NCI-H1105 (cell line): ENCODE measurements at places on chromosomes 7 and 10.
A peak's percentile ranks its signal among the peaks of the same experiment; 100 is the strongest.

GRCh38 chr10:132860532-132860931, 74.6 kb upstream of the NKX6-2 start:
- DNase-seq: no peak

- no peak for DNase-seq
Measured at GRCh38 chr7:25234336-25234735, 6.0 kb upstream of the NPVF start.

- DNase-seq: no peak
Measured at GRCh38 chr10:124560377-124561105, 98.9 kb downstream of the LHPP start.

- DNase-seq: no peak
Measured at GRCh38 chr10:31615129-31615528, 296.1 kb downstream of the ZEB1 start.

- DNase-seq: no peak
Measured at GRCh38 chr7:113408999-113409398, 290.6 kb upstream of the SMIM30 start.

- DNase-seq: no peak
Measured at GRCh38 chr10:110042891-110043290, 35.1 kb downstream of the ADD3 start.

DNA sequence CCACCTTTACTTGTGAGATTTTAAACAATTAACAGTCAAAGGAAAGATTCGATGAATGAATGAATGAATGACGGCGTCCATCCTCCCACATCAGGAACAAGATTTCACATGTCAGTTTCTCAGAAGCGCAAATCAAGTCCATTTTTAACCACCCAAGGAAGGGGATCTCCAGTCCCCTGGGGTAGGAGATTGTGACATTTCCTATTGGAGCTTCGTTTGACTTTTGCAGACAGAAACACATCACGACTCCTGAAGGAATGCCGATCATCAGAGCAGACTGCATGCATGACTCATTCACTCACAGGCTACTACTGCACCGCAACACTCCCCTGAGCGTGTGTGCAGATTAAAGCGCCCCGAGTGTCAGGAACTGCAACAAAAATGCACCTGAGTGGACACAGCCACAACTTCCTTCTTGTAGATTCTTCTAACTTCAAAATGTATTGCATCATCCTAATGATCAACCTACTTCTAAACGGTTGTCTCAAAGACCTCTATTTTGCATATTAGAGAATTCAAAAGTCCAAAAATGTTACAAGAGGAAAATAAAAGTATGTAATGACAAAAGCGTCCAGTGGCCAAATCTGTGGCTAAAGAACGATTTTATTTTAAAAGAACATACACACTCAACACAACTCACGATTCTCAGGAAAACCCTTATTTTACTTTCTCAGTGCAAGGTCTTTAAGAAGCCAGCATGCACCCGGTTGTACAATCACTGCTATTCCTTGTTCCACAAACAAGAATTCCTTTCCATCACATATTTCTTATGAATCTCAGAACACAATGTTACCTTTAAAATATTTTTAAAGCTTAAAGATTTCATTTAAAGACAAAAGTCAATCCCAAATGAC, 172.6 kb downstream of the FAM107B start:
- DNase-seq: no peak

DNA sequence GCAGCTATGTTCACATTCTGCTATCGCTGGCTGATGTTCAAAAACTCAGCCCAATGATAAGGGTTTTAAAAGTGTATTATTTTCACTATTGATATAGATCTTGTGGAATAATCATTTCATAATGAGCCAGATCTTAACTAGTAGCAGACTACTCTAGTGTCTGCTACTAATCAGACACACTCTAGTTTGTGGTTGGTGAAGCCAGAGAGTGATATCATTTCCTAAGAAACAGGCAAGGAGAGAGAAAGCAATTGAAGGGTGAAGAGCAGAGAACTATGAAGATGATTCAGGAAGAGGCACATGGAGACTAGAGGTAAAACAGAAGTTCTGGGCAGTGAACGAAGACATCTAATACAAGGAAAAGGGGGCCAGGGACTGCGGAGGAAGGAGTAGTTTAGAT, 58.2 kb upstream of the BET1 start:
- no peak for DNase-seq

GRCh38 chr7:92177362-92177761, 1.6 kb downstream of the LRRD1 start:
- DNase-seq: no peak

DNA sequence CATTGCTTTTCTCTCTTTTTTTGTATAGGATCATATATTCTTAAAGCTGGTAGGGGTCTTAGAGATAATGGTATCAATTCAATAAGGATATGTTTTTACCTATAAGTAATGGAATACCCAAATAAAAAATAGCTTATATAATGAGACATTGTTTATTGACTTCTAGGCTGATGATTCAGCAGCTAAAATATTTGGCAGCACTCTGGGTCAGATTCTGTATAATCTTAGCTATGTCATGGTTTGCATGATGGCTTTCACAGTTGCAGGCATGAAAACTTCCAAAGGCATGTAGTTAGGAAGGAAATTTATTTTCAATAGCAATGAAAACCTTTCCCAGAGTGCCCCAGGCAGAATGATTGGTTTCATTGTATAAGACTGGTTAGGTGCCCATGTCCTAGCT, 32.1 kb upstream of the A1CF start:
- no peak for DNase-seq

DNA sequence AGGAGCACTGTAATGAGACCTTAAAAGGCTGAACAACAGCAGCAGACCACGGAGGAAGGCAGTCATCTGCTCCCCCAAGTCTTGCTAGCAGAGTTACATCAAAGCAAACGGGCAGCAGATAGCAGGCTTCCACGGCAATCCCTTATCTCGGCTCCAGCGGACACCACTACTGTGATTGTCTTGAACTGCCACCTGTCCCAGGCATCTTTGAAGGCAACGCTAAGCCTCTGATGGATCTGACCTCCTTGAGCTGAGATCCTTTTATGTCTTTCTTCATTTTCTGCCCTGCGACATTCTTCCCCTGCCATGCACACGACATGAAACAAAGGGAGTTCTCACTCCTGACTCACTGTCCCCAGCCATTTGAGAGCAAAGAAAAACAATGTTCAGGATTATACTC, 111.7 kb downstream of the GLI3 start:
- no peak for DNase-seq

- no peak for DNase-seq
Measured at GRCh38 chr10:117968354-117969182, 78.2 kb downstream of the RAB11FIP2 start.

DNA sequence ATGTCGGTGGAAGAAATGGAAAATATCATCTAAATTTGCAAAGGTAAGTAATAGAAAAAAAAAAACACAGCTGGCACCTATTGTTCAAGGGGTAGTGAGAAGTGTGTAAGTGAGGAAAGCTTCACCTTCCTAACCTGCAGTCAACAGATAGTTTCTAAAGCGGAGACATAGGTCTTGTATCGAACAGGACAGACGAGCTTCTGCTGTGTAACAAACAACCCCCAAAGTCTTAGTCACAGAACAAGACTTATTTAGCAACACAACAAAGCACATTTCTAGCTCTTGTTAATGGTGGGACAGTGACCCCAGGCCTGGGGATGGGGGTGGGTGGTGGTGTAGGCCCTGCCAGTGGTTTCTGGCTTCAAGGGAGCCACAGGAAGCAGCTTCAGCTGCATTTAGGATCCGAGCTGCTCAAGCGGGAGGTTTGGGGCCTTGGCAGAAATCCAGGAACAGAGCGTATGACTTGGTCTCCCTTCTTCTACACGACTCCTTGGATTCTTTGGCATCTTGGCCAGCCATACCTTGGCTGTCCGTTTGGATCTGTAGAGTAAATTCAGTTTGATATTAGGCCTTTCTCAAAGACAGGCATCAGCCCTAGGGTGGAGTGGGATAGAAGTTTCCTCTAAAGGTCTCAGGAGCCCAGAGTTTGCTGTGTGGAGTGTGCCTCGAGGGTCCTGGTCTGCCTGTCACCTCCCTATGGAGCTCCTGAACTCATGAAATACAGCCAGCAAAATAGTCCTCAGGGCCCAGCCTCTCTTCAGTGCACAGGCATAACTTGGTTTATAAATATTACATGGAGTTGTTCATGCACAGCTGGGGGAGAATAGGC, 56.9 kb upstream of the SHH start:
- DNase-seq: no peak

GRCh38 chr10:92849234-92849525, 860 bp downstream of the EXOC6 start:
- DNase-seq: no peak

DNA sequence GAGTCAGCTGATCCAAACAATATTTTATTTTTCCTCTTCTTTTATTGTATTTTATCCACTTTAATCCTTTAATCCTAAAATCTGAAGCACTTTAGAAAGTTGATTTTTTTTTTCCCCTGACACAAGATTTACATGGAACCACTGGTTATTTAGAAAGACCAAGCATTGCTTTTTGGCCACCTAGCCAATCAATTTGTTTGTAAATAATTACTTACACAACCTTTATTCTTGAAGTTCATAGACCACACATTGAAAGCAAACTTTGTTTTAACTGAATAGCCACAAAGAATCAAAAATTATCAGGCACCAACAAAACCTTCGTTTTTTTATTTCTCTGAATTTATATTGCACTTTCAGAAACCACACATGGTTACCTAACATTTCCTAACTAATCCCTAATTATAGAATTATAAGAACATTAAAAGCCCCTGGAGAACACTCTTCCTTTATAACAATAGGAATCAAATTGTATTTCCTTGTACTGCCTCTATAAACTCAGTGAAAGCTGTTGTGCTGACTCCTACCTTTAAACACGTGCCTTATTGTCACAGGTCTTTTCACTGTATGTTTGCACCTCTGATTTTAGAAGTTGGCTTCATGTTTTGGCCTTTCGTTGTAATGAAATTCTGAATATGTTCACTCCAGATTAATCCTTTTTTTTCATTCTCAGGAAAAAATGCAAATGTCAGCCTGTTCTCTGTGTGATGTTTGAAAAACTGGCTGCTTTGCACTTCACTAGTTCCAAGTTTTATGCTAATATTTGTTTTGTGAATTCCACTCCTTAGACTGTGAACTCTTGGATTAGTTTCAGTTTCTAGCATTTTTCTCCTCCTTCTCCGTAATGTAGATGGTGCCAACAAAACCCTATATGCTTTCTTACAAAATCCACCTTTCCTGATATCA, 1511.9 kb downstream of the REEP3 start:
- DNase-seq: no peak

DNA sequence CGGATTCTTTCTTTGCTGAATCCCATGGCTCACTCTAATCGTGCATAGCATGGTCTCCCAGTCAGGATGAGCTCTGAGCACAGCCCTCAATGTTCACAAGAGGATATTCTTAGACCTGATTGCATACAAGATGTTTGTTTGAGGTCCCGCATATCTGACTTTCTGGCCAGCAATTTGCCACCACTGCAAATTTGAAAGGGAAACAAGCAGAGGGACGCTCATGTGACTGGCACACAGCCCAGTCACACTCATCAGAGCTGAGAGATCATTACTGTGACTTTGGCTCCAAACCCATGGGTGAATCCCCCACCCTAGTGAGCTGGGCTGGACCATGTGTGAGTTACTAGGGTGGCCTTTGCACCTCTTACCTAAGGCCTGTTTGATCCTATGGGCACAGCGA, 9.9 kb downstream of the TAS2R41 start:
- DNase-seq: peak; percentile 56

DNA sequence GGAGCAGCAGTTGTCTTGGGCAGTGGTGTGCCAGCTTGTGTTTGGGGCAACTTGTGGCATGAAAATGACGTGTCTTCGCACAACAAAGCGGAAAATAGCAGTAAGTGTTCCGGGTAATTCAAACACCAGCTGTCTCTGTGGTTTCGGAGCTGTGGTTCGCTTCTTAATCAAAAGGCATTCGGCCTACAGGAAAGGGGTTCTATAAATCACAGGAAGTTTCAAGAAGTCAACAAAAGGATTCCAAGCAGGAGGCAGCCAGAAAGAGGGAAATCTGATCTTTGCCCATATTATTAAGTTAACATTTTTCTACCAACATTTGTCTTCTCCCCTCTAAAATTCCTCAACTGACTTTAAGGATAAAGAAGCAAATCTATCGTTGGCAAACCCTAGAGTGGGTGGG, 353.4 kb downstream of the FGFR2 start:
- no peak for DNase-seq

DNA sequence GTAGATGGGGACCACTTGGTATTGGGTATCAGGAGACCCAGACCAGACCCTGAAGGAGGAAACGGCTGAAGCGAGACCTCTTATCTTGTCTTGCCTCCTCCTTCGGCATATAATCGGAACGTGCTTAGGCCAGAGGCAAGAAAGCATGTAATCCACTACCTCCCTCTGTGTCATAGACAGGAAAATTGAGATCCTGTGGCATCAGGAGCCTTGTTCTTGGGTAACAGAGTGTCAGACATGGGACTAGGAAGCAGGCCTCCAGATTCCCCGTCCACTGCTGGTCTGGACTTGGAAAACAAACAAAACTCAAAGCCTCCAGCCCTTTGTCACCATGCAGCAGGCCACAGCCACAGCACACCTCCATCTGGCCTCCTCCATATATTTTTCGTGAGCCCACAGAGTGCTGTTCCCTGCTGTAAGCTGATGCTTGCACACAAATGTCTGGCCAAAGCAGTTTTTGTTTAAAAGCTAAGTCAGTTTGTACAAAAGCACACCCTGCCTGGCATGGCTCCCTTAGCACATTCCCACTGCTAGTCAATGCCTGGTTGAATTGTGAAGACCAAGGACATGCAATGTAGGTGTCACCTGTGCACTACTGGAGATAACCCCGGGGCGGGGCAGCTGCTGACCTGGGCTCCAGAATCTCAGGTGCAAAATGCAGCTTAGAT, 510.9 kb downstream of the RPS24 start:
- no peak for DNase-seq

DNA sequence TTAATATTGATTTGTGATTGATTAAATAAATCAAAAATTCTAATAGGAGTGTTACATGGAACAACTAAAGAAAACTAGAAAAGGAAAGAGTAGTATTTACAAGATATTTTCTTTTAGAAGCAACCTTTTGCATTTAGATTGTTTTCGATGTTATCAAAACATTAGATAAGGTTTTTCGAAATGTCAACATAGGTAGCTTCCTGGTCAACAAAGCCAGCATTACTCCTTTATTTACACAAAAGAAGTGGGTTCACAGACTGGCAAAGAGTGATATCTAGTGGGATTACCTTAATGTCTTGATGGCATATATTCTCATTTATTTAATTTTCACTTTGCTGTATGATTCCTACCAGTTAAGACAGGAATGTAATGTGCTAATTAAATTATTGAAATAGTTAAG, 117.3 kb upstream of the TEX47 start:
- no peak for DNase-seq
